CD8-positive, alpha-beta memory T cell (primary cell): ENCODE measurements at places on chromosomes 7 and 10.
A peak's percentile ranks its signal among the peaks of the same experiment; 100 is the strongest.

DNA sequence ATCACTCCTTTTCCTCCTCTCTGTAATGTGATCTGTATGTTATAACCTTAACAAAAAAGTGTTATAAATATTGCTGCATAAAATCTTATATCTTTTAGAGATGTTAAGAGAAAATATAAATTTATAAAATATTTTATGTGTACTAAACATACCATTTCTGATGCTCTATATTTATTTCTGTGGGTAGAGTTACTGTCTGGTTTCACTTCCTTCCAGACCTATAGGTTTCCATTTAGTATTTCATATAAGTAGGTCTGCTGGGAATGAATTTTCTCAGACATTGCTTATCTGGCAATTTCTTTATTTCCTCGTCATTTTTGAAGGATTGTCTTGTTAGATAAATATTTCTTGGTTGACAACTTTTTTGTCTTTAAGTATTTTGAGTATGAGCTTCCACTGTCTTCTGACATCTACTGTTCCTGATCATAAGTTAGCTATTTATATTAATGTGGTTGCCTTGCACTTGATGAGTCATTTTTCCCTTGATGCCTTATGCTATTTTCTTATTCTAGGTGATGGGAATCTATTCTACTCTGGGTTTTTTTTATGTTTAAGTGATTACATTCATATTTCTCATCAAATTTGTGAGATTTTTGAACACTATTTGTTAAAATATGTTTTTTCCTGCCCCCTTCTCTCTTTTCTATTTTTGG is 11.2 kb upstream of the THSD7A start:
- DNase-seq = no peak

GRCh38 chr10:80166581-80167470 is 34.3 kb downstream of the PLAC9 start:
- DNase-seq = no peak

DNA sequence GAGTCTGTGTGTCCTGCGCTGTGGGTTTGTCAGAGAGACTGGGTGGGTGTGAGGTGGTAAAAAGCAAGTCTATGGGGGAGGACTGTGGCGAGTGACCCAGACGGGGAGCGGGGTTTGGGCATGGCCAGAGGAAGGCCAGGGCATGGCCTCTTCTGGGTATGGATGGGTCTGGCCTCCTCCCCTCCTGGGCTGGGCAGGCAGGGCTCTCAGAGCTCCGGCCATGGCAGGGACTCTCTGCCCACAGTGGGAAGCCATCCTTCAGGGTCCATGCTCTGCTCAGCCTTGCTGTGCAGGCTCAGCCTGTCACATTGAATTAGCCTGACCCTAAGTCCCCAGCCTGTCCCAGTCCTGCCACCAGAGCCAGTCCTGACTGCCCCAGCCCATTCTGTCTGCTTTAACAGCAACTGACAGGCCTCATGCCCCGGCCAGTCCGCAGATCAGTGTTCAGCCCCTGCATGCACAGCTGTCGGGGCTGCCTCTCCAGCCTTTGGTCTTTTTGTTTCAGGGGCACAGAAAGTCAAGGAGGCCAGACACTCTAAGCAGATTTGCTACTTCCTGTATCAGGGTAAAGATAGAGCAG is 7.9 kb downstream of the ANTXRL start:
- no peak for DNase-seq

- DNase-seq = no peak
Measured at GRCh38 chr7:107998660-107999480, 4.1 kb downstream of the LAMB1 start.

- DNase-seq = no peak
Measured at GRCh38 chr7:155913291-155913690, 101.0 kb upstream of the SHH start.

- DNase-seq = no peak
Measured at GRCh38 chr10:1932692-1933094, 195.4 kb upstream of the ADARB2 start.

GRCh38 chr7:73879977-73880681 is 19.2 kb downstream of the TMEM270 start:
- DNase-seq = no peak

DNA sequence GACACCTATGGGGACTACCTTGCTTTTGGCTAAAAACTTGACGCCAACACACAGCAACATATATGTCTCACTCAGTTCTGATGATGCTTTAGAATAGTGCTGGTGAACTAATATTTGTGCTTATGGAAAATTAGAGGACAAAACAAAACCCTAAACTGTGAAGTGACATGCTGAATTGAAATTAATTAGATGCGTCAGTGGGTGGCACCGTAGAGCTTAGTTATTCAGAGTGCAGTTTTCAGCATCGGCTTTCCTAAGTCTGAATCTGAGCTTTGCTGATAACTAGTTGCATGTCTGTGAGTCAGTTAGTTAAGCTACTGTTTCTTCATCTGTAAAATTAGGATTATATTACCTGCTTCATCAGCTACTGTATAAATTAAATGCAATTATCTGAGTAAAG is 245.0 kb upstream of the SORCS1 start:
- no peak for DNase-seq

- DNase-seq = no peak
Measured at GRCh38 chr7:143885951-143886350, 16.0 kb downstream of the TCAF1 start.

- DNase-seq = no peak
Measured at GRCh38 chr10:112421731-112422130, 25.0 kb downstream of the ZDHHC6 start.

DNA sequence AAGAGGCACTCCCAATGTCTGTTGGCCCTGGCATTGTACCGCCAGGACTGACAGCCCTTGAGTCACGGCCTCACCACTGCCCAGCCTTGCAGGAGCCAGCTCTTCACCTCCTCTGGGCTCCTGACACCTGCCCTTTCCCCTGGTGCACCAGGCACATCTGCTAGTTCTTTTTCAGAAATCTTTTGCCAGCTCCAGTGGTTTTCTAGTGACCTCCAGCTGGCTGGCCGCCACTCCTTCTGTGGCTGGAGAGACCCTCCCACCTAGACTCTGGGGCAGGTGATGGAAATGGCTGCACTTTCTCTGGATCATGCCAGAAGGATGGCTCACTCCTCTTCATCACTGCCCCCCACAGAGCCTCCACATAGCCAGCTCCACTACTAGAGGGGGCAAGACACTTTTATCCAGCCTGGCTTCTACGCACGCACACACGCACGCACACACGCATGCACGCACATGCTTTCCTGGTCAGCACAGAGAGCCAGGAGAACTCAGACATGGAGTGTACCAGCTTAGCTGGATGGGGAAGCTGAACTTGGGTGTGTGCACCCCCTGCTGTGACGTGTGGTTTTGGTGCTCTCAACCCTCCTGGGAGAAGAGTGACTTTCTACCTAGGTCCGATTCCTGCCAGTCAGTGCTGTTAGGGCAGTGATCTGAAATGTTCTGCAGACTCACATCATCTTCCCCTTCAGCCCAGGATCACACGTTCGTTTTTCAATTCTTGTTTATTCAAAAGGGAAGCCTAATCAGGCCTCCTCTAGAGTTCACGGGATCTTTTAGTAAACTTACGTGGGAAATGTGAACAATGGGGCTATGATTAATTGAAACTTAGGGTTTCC is 222.0 kb downstream of the PRPF18 start:
- DNase-seq = no peak

GRCh38 chr7:130152493-130153210 is 52.6 kb downstream of the TMEM209 start:
- DNase-seq = peak; percentile 7
